ENCODE measurements at places on chromosomes 7 and 10. TPM values are rescaled to one million over a fixed set of nuclear protein-coding genes. Genes with fewer than 3 reads are reported as not detected.

PDGFA gene
- total RNA-seq: 6.3 TPM

GIMAP5 gene
- under 0.01 TPM for total RNA-seq

ADCY1 gene
- 0.81 TPM for total RNA-seq

FKBP6 gene
- not detected for total RNA-seq

ANKRD30A gene
- not detected for total RNA-seq

PLXDC2 gene
- total RNA-seq: 3.0 TPM

AKR1C4 gene
- not detected for total RNA-seq
